Fibroblast of lung (primary cell): ENCODE measurements at places on chromosomes 1 and 21.

GRCh38 chr1:22104865-22105437 is 37.9 kb downstream of the WNT4 start:
- no peaks in the 10 kb centered on the region for H3K27me3 ChIP-seq
- peaks cover 4% of the 10 kb centered on the region for H3K4me1 ChIP-seq
- peaks cover 10% of the 10 kb centered on the region for H3K36me3 ChIP-seq
- no peak overlapping the region for H3K27ac ChIP-seq
- no peak for DNase-seq

- H3K27ac ChIP-seq, result no peak overlapping the region
- peaks cover 2% of the 10 kb centered on the region for H3K4me1 ChIP-seq
- H3K36me3 ChIP-seq, result no peaks in the 10 kb centered on the region
- peaks cover 38% of the 10 kb centered on the region for H3K27me3 ChIP-seq
- H3K4me3 ChIP-seq, result no peak overlapping the region
Measured at GRCh38 chr1:203325418-203326091, 20.2 kb downstream of the BTG2 start.

GRCh38 chr1:3683992-3684391 is 31.7 kb downstream of the TP73 start:
- no peak for DNase-seq
- H3K4me1 ChIP-seq, result no peaks in the 10 kb centered on the region
- H3K36me3 ChIP-seq, result no peaks in the 10 kb centered on the region

- no peaks in the 10 kb centered on the region for H3K36me3 ChIP-seq
- H3K27ac ChIP-seq, result no peak overlapping the region
- H3K27me3 ChIP-seq, result no peaks in the 10 kb centered on the region
- no peaks in the 10 kb centered on the region for H3K4me1 ChIP-seq
- DNase-seq, result no peak
Measured at GRCh38 chr21:9838738-9839642, 682.4 kb upstream of the TPTE start.

DNA sequence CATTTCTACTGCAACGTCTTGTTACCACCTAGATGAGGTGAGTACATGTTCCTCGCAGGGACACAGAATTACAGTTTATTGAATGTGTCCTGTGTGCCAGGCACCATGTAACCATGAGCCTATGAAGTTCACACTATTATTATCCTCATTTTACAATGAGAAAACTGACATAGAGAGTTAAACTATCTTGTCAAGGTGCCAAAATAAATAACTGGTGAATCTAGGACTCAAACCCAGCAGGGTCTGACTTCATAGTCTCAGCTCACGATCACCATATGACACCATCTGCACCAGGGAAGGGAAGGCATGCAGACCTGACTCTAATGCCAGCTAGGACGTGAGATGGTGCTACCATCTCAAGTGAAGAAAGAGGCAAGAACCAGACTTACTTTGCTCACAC is 2.4 kb downstream of the SELE start:
- no peak overlapping the region for H3K27ac ChIP-seq
- H3K36me3 ChIP-seq, result no peaks in the 10 kb centered on the region
- peaks cover 2% of the 10 kb centered on the region for H3K27me3 ChIP-seq
- no peaks in the 10 kb centered on the region for H3K4me1 ChIP-seq
- DNase-seq, result no peak

- no peaks in the 10 kb centered on the region for H3K27me3 ChIP-seq
- no peaks in the 10 kb centered on the region for H3K4me1 ChIP-seq
- no peak for DNase-seq
- no peak overlapping the region for H3K4me3 ChIP-seq
Measured at GRCh38 chr21:37927711-37928110, 11.5 kb upstream of the KCNJ6 start.

GRCh38 chr1:147843486-147843885 is 59.1 kb upstream of the GJA8 start:
- no peaks in the 10 kb centered on the region for H3K36me3 ChIP-seq
- H3K4me1 ChIP-seq, result no peaks in the 10 kb centered on the region
- DNase-seq, result no peak

GRCh38 chr1:63475761-63476160 is 47.3 kb downstream of the ITGB3BP start:
- H3K4me3 ChIP-seq, result no peak overlapping the region
- no peak overlapping the region for H3K27ac ChIP-seq
- H3K27me3 ChIP-seq, result no peaks in the 10 kb centered on the region
- no peaks in the 10 kb centered on the region for H3K4me1 ChIP-seq
- DNase-seq, result peak; percentile 1
